ENCODE measurements at places on chromosomes 6 and 20.

- DNase-seq: no peak
These were observed 255.9 kb downstream of the FOXC1 start for GRCh38 chr6:1865585-1865984.

- DNase-seq: no peak
These were observed 618.9 kb downstream of the BCKDHB start for GRCh38 chr6:80725156-80725930.

GRCh38 chr6:82068721-82069120, 178.8 kb downstream of the IBTK start:
- no peak for DNase-seq

DNA sequence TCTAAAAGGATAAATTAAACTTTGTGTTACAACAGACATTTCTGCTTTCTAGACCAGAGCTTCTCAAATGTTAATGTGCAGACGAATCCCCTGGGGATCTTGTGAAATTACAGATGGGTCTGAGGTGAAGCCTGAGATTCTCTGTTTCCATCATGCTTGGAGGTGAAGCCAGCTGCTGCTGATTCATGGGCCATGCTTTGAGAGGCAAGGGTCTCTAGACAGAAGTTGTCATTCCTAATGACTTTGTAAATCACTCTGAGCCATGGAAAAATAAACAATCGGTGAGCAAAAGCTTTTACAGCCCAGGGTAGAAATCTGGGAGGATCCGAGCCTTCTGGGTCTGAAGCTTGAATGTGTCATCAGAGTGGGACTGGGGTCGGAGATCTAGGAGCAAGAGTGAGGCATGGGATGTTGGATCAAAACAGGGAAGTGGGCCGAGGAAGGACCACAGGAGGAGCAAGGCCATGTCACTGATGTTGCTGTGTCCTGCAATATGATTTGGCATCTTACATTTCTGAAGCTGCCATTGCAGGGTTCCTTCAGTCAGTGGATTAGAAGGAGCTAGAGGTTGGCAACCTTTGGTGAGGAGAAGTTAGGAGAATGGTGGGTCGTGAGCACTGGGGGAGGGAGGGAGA, 77.3 kb downstream of the TRMT11 start:
- no peak for DNase-seq

DNA sequence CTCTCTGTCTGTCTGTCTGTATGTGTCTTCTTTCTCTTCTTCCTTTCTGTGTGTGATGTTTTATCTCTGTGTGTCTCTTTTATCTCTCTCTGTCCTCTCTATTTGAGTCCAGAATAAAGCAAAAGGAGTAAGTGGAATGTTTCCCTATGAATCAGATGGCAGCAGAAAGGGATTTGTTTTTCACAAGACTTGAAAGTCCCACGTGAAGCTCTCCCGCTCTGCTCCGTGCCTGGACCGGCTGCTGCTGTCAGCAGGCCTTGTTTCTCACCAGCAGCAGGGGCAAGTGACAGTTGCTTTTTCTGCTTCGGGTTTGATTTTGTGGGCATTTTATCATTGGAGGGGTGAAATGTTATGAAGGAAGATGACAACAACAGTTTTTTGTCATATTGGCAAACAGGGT, 212.7 kb downstream of the PACRG start:
- no peak for DNase-seq

DNA sequence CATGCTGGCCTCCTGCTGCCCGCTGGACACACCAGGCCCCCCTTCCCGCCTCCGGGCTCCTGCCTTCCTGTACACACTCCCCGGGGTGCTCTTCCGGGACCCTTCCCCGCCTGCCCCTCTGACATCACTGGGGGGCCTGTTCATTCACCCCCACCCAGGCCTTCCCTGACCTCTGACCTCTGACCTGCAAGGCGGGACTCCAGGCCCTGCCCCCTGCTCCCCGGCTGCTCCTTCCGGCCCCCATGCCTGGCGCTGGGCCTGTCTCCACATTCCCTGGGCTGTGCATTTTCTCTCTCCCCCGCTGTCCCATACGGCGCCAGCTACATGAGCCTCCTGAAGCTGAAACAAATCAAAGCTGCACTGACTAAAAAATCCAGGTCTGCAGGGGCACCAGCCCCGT, 71.6 kb upstream of the GATA5 start:
- no peak for DNase-seq

DNA sequence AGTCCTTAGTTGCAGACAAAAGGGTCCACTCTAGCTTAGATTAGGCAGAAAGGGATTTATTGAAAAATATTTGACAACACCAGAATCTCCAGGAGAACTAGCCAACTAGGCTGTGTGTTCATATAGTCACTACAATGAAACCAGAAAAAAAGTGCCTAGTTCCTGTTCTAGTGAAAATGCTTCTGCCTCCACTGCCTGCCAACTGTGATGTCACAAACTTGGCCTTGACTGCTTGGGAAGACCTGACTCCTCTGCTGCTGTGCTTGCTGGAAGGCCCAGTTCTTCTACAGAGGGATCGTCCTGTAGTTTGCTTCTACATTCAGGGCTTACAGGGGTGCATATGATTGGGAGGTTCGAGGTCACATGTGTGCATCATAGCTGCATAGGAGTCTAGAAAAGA, 40.3 kb upstream of the XRN2 start:
- DNase-seq: no peak

DNA sequence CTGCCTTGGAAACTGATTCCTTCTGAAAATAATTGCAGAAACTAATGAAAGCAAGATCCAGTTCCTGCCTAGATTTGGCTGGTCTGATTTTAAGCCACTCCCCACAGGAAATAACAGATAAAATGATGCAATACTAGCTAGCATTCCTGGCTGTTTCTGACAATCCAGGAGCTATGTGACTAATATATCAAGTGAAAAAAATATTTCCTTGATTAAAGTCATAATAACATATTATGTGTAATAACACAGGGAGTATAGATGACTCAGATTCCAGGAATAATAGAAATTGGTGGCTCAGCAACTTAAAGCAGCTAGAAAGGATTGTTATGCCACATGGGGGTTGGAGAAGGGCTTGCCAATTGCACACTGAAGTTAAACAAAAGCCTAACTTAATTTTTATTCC, 182.7 kb upstream of the SALL4 start:
- no peak for DNase-seq

DNA sequence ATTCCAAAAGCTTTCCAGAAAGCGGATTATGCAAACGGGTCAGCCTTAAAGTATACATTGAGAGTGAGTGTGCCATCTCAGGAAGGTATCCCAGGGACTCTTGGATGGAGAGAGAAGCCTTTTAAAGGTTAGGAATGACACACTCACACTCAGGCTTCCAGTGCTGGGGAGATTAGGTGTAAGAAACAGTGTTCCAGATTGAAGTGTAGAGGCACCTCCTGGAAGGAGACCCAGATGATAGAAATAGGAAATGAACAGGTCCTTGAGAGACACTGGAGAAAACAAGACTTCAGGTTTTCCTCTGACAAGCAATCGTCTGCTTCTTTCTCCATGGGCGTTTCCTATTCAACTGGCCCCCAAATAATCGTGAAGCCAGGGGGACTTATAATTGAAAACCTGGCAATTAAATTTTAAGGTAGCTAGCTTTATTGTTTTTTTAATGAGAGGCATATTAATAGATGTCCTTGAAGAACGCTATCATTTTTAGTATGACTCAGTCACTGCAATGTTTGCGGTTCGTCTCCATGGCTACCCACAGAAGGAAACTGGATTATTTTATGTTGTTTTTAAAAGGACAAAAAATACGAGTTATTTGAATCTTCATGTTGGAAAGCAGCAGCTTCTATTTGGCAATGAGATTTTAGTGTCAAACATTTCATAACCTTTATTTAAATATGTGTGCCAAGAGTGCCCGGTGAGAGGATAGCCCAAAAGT, 85.3 kb downstream of the TRMT6 start:
- DNase-seq: no peak

GRCh38 chr6:56899311-56899710, 55.6 kb upstream of the BEND6 start:
- DNase-seq: no peak

GRCh38 chr6:169070506-169071176, 183.0 kb downstream of the THBS2 start:
- no peak for DNase-seq

DNA sequence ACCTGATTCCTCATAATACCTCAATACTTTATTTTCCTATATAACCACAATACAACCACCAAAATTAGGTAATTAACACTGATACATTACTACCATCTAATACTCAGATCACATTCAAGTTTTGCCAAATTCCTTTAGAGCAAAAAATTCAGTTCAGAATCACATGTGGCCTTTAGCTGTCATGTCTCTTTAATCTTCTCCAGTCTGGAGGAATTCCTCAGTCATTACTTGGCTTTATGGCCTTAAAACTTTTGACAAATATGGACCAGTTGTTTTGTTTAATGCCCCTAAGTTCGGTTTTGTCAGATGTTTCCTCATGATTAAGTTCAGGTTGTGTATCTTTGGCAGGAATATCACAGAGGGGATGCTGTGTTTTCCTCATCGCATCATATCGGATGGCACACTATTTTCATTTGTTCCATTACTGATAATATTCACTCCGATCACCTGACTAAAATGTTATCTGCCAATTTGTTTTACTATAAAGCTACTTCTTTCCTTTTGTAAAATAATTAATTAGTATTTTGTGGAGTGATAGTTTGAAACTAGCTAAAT, 51.2 kb upstream of the AKIRIN2 start:
- DNase-seq: no peak

DNA sequence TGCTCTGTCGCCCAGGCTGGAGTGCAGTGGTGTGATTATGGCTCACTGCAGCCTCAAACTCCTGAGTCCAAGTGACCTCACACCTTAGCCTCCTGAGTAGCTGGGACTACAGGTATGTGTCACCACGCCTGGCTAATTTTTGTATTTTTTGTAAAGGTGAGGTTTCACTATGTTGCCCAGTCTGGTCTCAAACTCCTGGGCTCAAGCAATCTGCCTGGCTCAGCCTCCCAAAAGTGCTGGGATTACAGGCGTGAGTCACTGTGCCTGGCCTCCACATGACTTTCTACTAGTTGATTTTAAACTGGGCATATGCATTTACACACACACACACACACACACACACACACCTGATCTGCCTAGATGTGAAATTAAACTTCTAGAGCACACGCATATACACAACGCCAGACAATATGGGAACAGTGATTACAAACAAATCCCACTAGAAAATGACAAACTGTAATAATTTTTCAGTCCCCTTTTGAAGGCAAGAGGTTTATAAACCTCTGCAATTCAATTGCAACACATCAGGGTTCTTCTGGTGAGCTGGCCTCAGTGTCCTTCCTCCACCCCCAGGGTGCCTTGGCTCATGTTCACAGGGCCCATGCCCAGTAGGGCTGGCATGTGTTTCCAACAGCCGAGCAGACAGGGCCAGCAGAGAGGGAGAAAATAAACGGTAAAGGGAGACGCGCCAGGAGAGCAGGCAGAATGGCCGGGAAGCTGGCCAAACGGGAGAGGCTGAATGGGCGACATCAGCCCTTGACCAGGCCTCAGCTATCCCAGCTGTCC, 31.2 kb downstream of the PARD6B start:
- DNase-seq: no peak

DNA sequence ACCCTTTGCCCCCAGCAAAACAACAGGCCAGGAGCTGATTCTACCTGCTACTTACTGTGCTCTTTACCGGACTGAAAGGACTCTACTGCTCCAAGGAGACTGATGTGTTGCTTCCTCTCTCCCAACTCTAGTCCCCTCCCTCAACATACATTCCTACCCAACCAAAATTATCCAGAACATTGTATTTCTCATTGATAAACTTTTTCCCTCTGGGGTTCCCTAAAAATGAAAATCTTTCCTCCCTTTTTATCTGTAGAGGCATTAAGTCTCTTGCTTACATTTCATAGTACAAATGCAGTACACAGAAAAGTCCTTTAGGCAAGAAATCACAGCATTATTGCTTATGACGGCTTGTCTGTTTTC, 940 bp upstream of the HS3ST5 start:
- DNase-seq: no peak

- no peak for DNase-seq
These were observed 227.5 kb downstream of the THBS2 start for GRCh38 chr6:169026175-169026574.

DNA sequence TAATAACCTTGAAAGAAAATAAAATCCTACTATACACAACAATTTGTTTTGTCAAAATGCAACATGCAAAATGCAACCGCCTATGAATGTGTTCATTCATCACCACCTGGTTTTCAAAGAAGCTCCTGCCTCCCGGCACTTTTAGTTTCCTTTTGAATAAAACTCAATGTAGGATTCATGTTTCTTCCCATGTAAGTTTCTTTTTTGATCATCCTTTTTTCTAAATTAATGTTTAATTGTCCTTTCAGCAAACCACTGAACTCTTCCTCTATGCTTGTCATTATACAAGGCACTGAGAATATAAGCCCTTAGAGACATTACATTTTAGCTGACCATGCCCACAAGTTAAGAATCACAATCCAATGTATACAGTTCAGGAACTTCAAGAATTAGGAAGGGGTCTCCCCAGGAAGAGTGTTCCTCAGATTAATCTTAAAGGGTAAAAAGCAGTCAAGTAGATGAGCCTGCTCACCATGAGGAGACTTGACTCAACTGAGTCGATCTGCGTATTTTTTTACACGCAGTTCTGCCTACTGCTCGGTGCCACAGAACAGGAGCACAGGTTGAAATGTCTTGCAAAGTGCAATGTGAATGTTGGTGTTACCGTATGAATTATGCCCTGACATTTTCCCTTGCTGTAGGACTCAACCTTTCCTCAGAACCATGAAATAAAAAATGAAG, 7.2 kb upstream of the THEMIS start:
- DNase-seq: no peak

DNA sequence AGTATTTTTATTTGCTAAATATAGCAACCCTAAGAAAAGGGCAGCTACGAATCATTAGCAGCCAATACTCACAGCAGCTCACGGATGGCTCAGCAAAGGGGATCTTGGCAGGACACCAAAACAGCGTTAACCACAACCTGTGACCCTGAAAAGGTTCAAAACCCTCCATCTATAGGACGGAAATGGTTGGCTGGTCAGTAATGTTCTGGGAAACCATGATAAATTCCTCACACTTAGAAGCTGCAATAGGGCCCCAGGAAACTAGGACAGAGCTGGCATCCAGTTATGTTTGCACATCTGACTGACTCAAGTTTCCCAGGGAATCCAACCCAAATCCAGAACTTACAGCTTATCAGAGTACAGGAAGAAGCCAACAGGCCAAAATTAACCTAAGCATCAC, 30.9 kb upstream of the PTPRT start:
- DNase-seq: no peak

DNA sequence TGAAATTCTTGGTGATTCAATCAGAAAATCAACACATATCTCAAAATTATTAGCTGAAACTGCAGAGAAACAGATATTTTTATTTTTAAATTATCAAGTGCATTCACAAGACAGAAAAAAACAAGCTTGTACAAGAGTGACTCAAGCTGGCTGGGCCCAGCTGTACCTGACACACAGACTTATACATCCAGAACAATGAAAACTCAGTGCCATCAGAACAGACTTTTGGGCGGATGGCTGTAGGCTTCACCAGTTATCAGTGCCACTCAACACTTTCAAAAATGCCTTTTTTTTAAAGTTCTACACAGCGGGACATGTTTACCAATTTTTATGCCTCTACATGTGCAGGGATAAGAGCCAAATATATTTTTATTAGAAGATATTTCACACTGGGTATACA, 102.8 kb downstream of the MYB start:
- no peak for DNase-seq
